ENCODE measurements at places on chromosomes 1 and 21. TPM values are rescaled to one million over a fixed set of nuclear protein-coding genes. Genes with fewer than 3 reads are reported as not detected.

GRCh38 chr1:34781844-34782391 is 904 bp downstream of the GJB3 start:
- DNase-seq, result no peak

- peak; percentile 61 for DNase-seq
Measured at GRCh38 chr21:33198346-33199099, 31.2 kb upstream of the IFNAR2 start.

DNA sequence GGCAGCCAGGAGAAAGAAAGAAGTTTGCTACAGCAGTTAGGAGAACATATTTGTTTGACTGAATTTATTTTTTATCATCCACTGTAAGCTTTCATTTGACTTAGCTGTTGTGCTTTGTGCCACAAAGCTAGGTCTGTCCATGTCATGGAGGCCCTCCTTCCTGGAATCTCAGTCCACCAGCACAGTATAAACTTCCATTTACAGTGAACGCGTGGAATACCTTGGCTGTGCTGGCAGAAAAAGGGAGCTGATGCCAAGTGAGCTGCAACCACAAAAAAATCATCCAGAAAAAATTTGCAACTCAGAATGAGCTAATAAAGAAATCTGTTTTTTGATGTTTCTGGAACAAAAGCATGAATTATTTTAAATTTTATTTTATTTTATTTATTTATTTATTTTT is 72.6 kb downstream of the ATP6V1G3 start:
- peak; percentile 78 for DNase-seq

GRCh38 chr1:154335025-154335714 is 9.8 kb downstream of the ATP8B2 start:
- DNase-seq, result peak; percentile 66

GRCh38 chr1:204493984-204494280 is 673 bp downstream of the PIK3C2B start:
- DNase-seq, result peak; percentile 77

- DNase-seq, result peak; percentile 86
Measured at GRCh38 chr1:5423109-5423508, 569.1 kb downstream of the NPHP4 start.

GRCh38 chr1:152932170-152932811 is 14.7 kb upstream of the SPRR5 start:
- no peak for DNase-seq

Gene GPR25
- not detected for total RNA-seq

All from M059J (cell line).